GM23248 (cell line): ENCODE measurements at places on chromosomes 16 and 17. TPM values are rescaled to one million over a fixed set of nuclear protein-coding genes. Genes with fewer than 3 reads are reported as not detected.

DNA sequence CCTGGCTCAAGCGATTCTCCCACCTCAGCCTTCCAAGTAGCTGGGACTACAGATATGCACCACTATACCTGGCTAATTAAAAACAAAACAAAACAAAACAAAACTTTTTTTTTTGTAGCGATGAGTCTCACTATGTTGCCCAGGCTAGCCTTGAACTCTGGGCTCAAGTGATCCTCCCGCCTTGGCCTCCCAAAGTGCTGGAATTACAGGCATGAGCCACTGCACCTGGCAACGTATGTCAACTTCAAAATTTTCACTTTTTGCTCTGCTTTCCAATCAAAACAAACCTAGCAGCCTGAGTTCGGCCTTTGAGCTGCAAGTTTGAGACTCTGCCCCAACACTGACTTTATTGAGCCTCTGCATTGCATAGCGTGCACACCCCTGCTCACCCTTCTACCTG, 4.5 kb upstream of the RAI1 start:
- DNase-seq: no peak

GRCh38 chr17:74403512-74404137, 28.3 kb upstream of the GPRC5C start:
- DNase-seq: no peak

DNA sequence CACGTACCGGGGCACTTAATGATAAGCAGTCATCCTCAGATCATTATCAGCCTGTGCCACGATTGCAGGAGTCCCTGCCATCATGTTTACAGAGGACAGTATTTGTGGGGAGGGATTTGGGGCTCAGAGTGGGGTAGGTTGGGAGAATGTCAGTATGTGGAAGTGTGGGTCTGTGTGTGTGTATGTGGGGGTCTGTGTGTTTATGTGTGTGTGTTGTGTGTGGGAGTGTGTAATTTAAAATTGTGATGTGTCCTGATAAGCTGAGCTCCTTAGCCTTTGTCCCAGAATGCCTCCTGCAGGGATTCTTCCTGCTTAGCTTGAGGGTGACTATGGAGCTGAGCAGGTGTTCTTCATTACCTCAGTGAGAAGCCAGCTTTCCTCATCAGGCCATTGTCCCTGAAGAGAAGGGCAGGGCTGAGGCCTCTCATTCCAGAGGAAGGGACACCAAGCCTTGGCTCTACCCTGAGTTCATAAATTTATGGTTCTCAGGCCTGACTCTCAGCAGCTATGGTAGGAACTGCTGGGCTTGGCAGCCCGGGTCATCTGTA, 13.5 kb upstream of the EFCAB13 start:
- DNase-seq: no peak

- no peak for DNase-seq
These were observed 64.7 kb downstream of the HELZ start for GRCh38 chr17:67180275-67180674.

TRAPPC1 gene
- total RNA-seq: 35.8 and 37.8 TPM in 2 replicates

- peak; percentile 83 for DNase-seq
These were observed 13.0 kb downstream of the AIPL1 start for GRCh38 chr17:6421700-6422604.

- peak; percentile 13 for DNase-seq
These were observed 177.7 kb downstream of the MYO1D start for GRCh38 chr17:32699247-32699646.

- peak; percentile 84 for DNase-seq
These were observed 827 bp downstream of the CDK10 start for GRCh38 chr16:89687092-89687940.

- no peak for DNase-seq
These were observed 7.2 kb upstream of the SLC43A2 start for GRCh38 chr17:1635675-1636465.

GRCh38 chr17:79188048-79188447, 113.4 kb downstream of the ENGASE start:
- DNase-seq: peak; percentile 54

DNA sequence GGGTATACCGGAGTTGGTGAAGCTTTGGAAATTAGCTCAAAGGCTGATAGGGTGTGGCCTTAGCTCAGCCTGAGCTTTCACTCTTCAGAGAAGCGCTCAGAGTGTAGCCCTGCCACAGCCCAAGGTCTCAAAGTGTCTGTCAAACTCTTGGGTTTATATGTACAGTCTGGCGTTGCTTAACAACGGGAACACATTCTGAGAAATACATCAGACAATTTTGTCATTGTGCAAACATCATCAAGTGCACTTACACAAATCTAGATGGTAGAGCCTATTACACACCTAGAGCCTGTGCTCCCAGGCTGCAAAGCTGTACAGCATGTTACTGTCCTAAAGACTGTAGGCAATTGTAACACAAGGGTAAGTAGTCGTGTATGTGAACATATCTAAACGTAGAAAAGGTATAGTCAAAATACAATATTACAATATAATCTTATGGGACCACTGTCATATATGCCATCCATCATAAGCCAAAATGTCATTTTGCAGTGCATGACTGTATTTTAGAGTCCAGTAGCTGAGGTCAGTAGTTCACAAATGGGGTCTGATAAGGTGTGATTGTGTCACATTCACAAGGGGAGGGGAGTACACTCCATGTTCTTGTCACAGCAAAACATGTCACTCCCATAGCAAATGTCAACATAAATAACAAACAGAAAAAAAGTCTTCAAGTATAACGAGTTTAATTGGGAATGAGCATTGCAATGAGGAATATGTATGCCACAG, 20.6 kb downstream of the CHAD start:
- DNase-seq: no peak

C16orf74 gene
- total RNA-seq: 3.8 and 13.2 TPM in 2 replicates

- peak; percentile 0 for DNase-seq
These were observed 251.4 kb upstream of the KIF2B start for GRCh38 chr17:53571342-53571741.

- no peak for DNase-seq
These were observed 41.5 kb downstream of the LDHD start for GRCh38 chr16:75074920-75075687.

SMIM36 gene
- not detected in 2 replicates for total RNA-seq

ASPHD1 gene
- total RNA-seq: 6.9 and 18.7 TPM in 2 replicates

DNA sequence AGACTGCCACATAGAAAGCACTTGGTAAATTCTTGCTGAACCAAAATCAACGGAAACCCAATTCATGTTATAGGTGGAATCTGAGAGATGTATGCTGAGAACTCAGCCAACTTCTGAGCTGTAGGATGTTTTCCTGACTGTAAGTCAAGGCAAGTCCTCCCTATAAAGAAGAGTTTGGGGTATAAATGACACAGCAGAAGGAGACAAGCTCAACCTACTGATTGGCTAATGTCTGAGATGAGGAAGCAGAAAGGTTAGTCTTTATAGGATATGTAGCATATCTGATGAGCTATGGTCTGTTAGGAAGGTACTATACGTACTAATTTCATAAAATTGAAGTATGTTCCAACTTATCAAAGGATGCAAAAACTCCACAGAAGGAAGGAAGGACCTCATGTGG, 99.5 kb downstream of the XYLT1 start:
- DNase-seq: no peak

GRCh38 chr16:84044118-84044488, 1.5 kb upstream of the SLC38A8 start:
- peak; percentile 62 for DNase-seq

DNA sequence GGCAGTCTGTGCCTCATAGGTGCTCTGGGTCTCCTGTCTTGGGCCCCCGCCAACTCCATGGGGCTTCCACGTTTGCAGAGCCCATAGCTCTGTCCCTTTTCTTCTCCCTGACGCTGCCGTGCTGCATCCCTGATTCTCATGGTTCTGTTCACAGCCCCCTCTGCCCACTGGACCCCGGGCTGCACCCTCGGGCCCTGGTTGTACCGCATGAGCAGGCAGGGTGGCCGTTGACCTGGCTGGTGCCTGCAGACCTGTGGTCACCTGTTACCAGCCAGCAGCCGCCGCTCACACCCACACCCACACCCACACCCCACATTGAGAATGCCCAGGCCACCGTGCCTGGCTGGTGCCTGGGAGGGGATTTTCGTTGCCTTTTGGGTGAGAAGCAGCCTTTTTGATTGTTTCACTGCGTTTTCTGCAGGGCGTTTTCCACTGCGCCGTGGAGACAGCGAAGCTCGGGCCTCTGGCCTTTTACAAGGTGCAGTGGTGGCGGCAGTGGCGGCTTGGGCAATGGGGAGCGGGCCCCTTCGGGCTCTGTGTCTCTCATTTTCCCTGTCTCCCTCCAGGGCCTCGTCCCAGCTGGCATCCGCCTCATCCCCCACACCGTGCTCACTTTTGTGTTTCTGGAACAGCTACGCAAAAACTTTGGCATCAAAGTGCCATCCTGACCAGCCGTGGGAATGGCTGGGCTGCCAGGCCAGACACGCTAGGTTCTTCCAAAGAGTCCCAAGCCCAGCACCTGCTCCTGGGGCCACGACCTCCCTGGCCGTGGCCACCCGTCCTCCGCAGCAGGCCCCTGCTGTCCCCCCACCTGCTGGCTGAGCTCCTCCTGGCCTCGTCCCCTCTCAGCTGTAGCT, 7.6 kb downstream of the SLC25A10 start:
- no peak for DNase-seq

LPO gene
- total RNA-seq: not detected in 2 replicates

GRCh38 chr17:30165960-30166359, 49.3 kb downstream of the NSRP1 start:
- no peak for DNase-seq

TMEM204 gene
- total RNA-seq: 40.0 and 43.1 TPM in 2 replicates

RHBDF2 gene
- total RNA-seq: 8.9 and 10.0 TPM in 2 replicates

- DNase-seq: no peak
These were observed 118.0 kb upstream of the CA10 start for GRCh38 chr17:52276381-52277008.

KARS1 gene
- total RNA-seq: 114 and 117 TPM in 2 replicates

DNA sequence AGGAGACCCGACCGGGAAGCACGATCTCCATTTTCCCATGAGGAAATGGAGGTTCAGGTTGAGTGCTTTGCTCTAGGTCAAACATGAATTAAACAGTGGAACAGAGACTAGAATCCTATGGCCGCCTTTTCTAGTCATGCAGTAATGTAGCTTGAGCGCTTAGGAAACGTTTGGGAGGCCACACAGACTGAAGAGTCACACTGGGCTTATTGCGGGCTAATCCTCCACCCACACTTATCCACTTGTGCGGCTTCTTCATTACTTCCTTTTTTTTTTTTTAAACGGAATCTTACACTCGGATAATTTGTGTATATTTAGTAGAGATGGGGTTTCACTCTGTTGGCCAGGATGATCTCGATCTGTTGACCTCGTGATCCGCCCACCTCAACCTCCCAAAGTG, 26.0 kb downstream of the CACNG3 start:
- no peak for DNase-seq

GRB7 gene
- total RNA-seq: 0.25 TPM in 1 of 2 replicates, not detected in the other
